Activated CD8-positive, alpha-beta T cell treated with anti-CD3 and anti-CD28 coated beads, Interleukin-2, amount 10 ng/mL, durations not matched to agents 7 days and 5 days (primary cell): ENCODE measurements at places on chromosomes 6 and 20. TPM values are rescaled to one million over a fixed set of nuclear protein-coding genes. Genes with fewer than 3 reads are reported as not detected.

Gene PEDS1
- 30.2 TPM for total RNA-seq

- H3K4me1 ChIP-seq: no peaks in the 10 kb centered on the region
- no peaks in the 10 kb centered on the region for H3K36me3 ChIP-seq
- no peak overlapping the region for H3K4me3 ChIP-seq
- H3K27ac ChIP-seq: no peak overlapping the region
- H3K27me3 ChIP-seq: peaks cover 5% of the 10 kb centered on the region
Measured at GRCh38 chr6:159349915-159350314, 180.7 kb downstream of the FNDC1 start.

Gene KIF25
- total RNA-seq: not detected

DNA sequence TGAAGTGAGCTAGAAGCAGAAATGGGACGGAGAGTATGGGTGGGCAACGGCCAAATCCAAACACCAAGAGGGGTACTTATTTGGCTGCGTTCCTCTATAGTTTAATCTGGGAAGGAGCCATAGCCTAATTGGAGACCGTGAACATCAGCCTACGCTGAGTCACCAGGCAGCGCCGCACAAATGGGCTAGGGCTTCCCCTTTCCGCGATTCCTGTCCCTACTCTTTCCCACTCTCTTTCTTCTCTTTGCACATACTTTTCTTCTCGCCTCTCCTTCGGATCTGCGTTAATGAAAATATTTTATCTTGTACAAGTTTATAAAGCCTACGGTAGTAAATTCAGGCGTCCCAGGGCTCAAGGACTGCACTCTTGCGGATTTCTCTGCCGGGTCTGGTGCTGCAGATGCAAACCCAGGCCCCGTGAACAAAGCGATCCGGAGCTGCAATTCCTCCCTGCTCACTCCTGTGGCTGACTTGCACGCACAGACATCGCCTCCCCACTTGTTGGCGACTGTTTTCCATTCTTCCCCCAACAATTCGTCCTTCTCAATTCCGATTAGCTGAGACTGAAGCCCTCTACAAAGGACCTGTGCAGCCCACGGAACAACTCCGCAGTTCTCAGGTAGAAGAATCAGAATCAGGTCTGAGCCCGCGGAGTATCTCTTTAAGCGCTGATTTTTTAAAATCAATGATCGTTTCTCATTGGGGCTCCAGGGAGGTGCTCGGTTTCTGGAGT is 4.2 kb upstream of the TBX18 start:
- H3K4me1 ChIP-seq: peaks cover 9% of the 10 kb centered on the region
- peaks cover 21% of the 10 kb centered on the region for H3K36me3 ChIP-seq
- no peak overlapping the region for H3K4me3 ChIP-seq
- DNase-seq: no peak
- no peak overlapping the region for H3K27ac ChIP-seq

GRCh38 chr6:142297996-142298753 is 3.6 kb upstream of the ADGRG6 start:
- peaks cover 32% of the 10 kb centered on the region for H3K27me3 ChIP-seq
- no peaks in the 10 kb centered on the region for H3K36me3 ChIP-seq
- H3K4me3 ChIP-seq: no peak overlapping the region

Gene CST4
- not detected for total RNA-seq

Gene ACSS1
- total RNA-seq: 42.5 TPM

Gene SPATS1
- not detected for total RNA-seq

Gene ZGPAT
- 43.5 TPM for total RNA-seq

DNA sequence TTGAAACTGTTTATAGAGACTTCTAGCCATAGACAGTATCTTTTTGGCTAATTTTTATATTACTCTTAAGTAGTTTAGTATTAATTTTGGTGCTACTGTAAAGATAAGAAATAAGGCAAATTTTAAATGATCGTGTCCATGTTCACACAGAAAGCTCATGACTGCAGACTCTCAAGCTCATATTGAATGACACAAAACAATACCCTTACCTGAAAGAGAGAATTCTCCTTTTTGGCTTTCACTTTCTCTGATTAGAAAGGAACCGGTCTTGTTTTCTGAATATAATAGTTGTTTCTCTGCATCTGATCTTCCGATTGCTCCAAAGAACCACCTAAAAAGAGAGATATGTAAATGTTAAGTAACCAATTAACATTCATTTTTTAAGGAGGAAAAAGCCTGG is 57.0 kb downstream of the FRK start:
- H3K4me1 ChIP-seq: no peaks in the 10 kb centered on the region
- no peak overlapping the region for H3K27ac ChIP-seq
- H3K36me3 ChIP-seq: no peaks in the 10 kb centered on the region
- no peak for DNase-seq
- peaks cover 7% of the 10 kb centered on the region for H3K27me3 ChIP-seq

Gene PAK5
- total RNA-seq: not detected

Gene GPR6
- total RNA-seq: not detected

- no peak for DNase-seq
- no peaks in the 10 kb centered on the region for H3K36me3 ChIP-seq
- peaks cover 5% of the 10 kb centered on the region for H3K27me3 ChIP-seq
- H3K4me3 ChIP-seq: no peak overlapping the region
- H3K4me1 ChIP-seq: no peaks in the 10 kb centered on the region
- H3K27ac ChIP-seq: no peak overlapping the region
Measured at GRCh38 chr6:83258517-83258916, 65.4 kb downstream of the RWDD2A start.

DNA sequence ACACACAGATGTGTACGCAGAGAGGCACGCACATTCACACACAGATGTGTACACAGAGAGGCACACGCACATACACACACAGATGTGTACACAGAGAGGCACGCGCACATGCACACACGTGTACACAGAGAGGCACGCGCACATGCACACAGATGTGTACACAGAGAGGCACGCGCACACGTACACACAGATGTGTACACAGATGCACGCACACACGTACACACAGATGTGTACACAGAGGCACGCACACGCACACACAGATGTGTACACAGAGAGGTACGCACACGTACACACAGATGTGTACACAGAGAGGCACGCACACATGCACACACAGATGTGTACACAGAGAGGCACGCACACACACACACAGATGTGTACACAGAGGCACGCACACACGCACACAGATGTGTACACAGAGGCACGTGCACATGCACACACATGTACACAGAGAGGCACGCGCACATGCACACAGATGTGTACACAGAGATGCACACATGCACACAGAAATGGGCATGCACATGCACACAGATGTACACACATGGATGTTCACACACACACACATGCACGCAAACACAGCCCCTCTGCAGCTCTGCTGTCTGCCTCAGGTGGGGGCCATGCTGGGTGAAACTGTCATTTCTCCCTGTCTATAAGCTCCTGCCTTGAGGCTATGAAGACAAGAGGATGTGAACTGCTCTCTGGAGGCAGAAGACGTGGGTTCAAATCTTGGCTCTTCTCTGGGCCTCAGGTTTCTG is 14.3 kb upstream of the MYT1 start:
- H3K4me1 ChIP-seq: no peaks in the 10 kb centered on the region
- no peaks in the 10 kb centered on the region for H3K27me3 ChIP-seq
- DNase-seq: no peak
- H3K27ac ChIP-seq: no peak overlapping the region
- no peak overlapping the region for H3K4me3 ChIP-seq
- peaks cover 2% of the 10 kb centered on the region for H3K36me3 ChIP-seq

Gene LPIN3
- 0.91 TPM for total RNA-seq

DNA sequence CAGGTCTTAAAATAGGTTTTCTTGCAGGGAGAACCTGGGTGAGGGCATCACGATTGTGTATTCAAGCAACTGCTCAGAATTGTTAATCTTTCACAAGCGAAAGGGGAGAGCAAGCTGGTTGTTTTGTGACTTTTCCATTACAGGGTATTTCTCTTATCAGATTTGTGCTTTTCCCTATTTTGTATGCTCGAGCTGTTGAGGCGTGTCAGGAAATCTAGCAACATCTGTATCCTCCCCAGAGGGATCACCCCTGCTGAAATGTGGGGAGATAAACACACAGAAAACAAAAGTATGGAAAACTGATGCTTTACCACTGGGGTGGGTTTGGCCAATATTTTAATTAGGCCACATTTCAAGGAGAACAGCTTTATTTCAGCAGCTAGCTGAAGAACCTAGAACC is 187.0 kb downstream of the DTNBP1 start:
- H3K4me3 ChIP-seq: no peak overlapping the region
- no peak for DNase-seq
- peaks cover 11% of the 10 kb centered on the region for H3K4me1 ChIP-seq
- H3K36me3 ChIP-seq: peaks cover 42% of the 10 kb centered on the region
- peak overlapping the region; percentile 9 for H3K27ac ChIP-seq
- H3K27me3 ChIP-seq: no peaks in the 10 kb centered on the region

Gene PPIL6
- total RNA-seq: 0.16 TPM

DNA sequence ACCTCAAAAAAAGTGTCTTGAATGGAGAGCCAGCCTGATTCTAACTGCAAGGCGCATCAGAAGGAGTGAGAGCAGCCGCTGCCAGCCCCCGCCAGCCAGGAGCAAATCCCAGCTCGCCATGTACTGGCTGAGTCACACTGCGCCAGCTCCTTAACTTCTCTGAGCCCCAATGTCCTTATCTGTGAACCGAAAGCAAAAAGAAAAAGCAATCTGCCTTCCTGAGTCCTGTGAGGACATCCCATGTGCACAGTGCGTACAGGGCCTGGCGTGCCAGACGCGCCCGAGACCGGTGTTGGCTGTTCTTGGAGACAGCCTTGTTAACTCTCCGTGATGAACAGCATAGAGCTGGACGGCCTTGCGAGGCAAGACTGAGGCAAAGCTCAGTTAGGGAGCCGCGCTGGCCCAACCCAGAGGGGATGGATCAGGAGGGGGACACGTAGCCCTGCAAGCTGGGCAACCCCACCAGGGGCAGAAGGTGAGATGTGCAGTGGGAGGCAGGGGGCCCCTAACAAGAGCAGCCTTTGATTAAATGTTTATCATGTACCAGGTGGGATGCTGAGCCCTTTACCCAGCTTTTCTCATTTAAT is 122.7 kb downstream of the AGPAT4 start:
- no peak for DNase-seq
- H3K4me1 ChIP-seq: no peaks in the 10 kb centered on the region
- no peaks in the 10 kb centered on the region for H3K27me3 ChIP-seq
- no peak overlapping the region for H3K4me3 ChIP-seq

Gene TXLNB
- 0.37 TPM for total RNA-seq

GRCh38 chr20:63202021-63202420 is 13.9 kb downstream of the YTHDF1 start:
- no peaks in the 10 kb centered on the region for H3K27me3 ChIP-seq
- H3K4me3 ChIP-seq: no peak overlapping the region
- no peak overlapping the region for H3K27ac ChIP-seq
- DNase-seq: no peak
- H3K4me1 ChIP-seq: peaks cover 12% of the 10 kb centered on the region
- H3K36me3 ChIP-seq: peaks cover 33% of the 10 kb centered on the region

GRCh38 chr20:3987296-3987695 is 28.1 kb downstream of the RNF24 start:
- H3K27ac ChIP-seq: no peak overlapping the region
- no peaks in the 10 kb centered on the region for H3K27me3 ChIP-seq

Gene OLIG3
- 0.44 TPM for total RNA-seq

DNA sequence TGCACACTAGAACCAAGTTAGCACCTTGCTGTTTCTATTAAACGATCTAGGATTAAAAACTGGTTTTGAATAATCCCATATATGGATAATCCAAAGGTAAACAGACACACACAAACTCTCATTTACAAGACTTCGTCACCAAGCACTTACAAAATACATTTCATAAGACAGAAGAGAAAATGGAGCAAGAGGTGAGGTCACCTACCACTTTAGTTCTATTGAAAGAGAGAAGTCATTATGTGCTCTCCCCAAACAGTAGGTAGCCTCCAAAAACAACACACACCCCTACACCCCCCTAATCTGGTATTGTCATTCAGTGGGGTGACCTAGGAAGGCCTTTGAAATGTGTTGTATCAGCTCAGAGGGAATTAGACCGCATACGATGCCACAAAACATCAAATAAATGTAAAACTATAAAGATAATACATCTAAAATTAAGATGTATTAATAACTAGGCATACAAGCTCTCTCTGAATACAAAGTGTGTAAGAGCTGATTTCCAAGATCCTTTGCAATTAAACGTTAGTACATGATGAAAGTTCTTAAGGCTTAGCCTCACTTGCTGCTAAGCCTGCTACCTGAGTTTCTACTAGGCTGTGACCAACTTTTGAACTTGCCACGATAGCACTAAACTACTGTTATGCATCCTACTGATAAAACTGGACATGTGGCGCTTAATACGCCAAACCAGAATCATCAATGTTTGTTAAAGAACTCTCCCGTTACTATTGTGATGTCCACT is 1.6 kb downstream of the SRPK1 start:
- peaks cover 29% of the 10 kb centered on the region for H3K36me3 ChIP-seq
- H3K4me3 ChIP-seq: peak overlapping the region; percentile 98
- no peaks in the 10 kb centered on the region for H3K27me3 ChIP-seq
- H3K27ac ChIP-seq: peak overlapping the region; percentile 96
- DNase-seq: no peak
- H3K4me1 ChIP-seq: peaks cover 39% of the 10 kb centered on the region

Gene NKAIN2
- not detected for total RNA-seq

Gene MUC22
- not detected for total RNA-seq

Gene CDKN1A
- 44.2 TPM for total RNA-seq

Gene SERPINB6
- total RNA-seq: 51.0 TPM

- no peak overlapping the region for H3K4me3 ChIP-seq
- no peaks in the 10 kb centered on the region for H3K36me3 ChIP-seq
- no peaks in the 10 kb centered on the region for H3K27me3 ChIP-seq
Measured at GRCh38 chr6:100553243-100553642, 88.5 kb upstream of the SIM1 start.

- no peak for DNase-seq
- H3K27me3 ChIP-seq: no peaks in the 10 kb centered on the region
- H3K4me1 ChIP-seq: peaks cover 15% of the 10 kb centered on the region
- no peak overlapping the region for H3K4me3 ChIP-seq
- peaks cover 52% of the 10 kb centered on the region for H3K36me3 ChIP-seq
Measured at GRCh38 chr20:35510951-35511735, 18.3 kb downstream of the C20orf173 start.

DNA sequence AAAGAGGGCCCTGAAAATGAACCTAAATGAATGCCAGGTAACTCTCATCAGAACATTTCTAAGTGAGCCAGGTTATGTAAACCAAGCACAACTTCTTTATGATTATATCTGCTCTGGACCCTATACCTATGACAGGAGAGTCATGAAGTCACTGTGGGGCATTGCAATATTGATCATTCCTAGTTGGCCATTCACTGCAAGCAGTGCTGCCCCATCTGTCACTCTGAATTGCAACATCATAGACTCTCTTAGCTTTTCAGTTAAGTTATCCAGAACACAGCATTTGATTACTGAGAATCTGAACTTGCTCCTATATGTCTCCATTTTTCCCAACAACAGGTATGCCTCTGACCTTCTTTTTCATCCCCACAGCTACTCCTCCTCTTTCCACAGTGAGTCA is 3.3 kb downstream of the COL21A1 start:
- H3K4me3 ChIP-seq: no peak overlapping the region
- H3K27me3 ChIP-seq: no peaks in the 10 kb centered on the region
- no peak for DNase-seq
- H3K36me3 ChIP-seq: no peaks in the 10 kb centered on the region
